ENCODE measurements at places on chromosomes 3 and 15. TPM values are rescaled to one million over a fixed set of nuclear protein-coding genes. Genes with fewer than 3 reads are reported as not detected.

Gene DNASE1L3
- total RNA-seq: 0.72 TPM

Gene C3orf85
- total RNA-seq: not detected

Gene CLDN1
- 11.4 TPM for total RNA-seq

Gene PLSCR5
- total RNA-seq: not detected

Gene COPB2
- 130 TPM for total RNA-seq

Gene SLC6A20
- total RNA-seq: not detected

Gene GNB5
- 23.1 TPM for total RNA-seq

Gene EFL1
- 24.5 TPM for total RNA-seq

Gene GOLGA8N
- total RNA-seq: 9.9 TPM

Gene SEMA3G
- 0.66 TPM for total RNA-seq

Gene DAZL
- total RNA-seq: not detected

Gene NMNAT3
- 13.6 TPM for total RNA-seq

Gene CMTM8
- total RNA-seq: 5.1 TPM

Gene OXTR
- total RNA-seq: 12.7 TPM

Gene WNT7A
- total RNA-seq: 0.99 TPM

Gene KLF15
- total RNA-seq: 1.1 TPM

Gene UCN2
- 0.60 TPM for total RNA-seq

Gene DUOXA2
- total RNA-seq: not detected
